Hepatic stellate cell (primary cell): ENCODE measurements at places on chromosomes 5 and 9.
A peak's percentile ranks its signal among the peaks of the same experiment; 100 is the strongest.

DNA sequence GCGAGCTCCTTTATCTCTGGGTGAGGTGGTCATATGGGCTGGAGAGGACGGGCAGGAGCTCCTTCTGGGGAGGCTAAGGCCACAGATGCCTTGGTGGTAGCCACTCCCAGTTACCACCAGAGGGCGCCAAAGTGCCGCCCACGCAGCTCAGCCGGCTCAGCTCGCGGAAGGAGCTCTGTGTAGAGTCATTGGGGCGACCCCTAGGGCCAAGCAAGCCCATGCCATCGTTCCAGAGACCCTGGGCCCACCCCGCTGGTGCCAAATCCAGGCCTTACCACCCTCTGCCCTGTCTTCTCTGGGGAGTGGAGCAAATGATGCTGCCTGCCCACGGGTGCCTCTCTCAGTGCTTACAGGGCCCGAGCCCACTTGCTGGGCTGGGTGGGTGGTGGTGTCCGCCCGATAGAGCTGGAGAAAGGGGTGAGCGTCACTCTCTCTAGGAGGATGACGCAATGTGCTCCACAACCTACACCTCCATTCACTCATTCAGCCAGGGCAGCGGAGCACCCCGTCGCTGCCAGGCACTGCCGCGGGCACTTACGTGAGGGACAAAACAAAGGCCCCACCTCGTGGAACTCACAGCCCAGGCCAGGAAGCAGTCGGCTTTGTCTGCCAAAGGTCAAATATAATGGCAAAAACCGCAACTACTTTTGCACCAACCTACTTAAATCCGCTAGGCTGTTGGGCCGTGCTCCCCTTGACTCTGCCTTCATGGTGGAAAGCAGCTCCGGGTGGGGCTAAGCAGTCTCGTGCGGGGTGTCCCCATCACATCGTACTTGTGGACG is 13.8 kb downstream of the TSPAN17 start:
- peak; percentile 93 for DNase-seq

GRCh38 chr9:122158202-122158601 is 1.4 kb downstream of the NDUFA8 start:
- DNase-seq: peak; percentile 33

- no peak for DNase-seq
Observed at GRCh38 chr5:121171834-121172233, 679.8 kb upstream of the FTMT start.

DNA sequence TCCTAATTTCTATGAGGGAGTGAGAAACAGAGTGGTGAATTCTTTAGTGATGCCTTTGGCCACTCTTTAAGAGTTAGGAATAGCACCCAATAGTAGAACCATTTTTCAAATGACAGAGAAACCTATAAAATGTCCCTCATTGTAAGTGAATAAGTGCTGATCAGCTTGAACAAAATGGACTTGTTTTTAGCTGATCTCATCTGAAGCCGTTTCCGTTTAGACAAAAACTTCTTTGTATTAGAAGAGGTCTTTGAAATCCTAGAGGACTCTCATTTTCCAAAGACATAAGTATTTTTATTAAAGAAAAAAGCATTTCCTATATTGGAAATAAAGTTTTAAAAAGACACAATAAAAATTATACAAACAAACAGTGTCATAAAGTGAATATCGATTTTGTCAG is 273.9 kb downstream of the ARHGEF28 start:
- no peak for DNase-seq

DNA sequence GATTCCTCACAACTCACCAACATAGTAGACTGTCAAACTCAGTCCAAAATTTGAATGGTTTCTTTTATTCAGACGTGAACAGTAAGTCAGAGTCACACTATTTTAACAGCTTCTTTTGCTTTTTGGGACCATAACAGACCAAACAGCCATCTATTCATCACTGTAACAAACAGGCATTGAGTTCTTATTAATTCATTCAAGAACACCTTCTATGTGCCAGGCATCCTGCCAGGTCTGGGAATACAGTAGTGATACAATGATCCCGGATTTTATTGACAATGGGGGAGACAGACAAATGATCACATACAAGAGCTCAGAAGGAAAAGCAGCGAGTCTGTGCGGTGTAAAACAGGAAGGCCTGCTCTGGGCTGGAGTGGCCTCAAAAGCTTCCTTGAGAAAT is 153.3 kb upstream of the ERCC6L2 start:
- DNase-seq: no peak

DNA sequence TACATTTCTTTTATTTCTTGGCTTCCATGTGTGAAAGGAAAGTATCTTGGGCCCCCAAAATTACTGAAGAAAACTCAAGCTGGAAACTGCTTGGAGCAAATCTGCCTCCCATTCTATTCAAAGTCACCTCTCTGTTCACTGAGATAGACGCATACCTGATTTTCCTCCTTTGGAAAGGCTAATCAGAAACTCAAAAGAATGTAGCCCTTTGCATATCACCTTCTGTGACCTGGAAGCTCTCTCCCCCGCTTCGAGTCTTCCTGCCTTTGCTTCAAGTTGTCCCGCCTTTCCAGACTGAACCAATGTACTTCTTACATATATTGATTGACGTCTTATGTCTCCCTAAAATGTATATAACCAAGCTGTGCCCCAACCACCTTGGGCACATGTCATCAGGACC is 5.0 kb upstream of the RXFP3 start:
- no peak for DNase-seq

GRCh38 chr9:135971892-135972291 is 10.7 kb upstream of the UBAC1 start:
- no peak for DNase-seq

DNA sequence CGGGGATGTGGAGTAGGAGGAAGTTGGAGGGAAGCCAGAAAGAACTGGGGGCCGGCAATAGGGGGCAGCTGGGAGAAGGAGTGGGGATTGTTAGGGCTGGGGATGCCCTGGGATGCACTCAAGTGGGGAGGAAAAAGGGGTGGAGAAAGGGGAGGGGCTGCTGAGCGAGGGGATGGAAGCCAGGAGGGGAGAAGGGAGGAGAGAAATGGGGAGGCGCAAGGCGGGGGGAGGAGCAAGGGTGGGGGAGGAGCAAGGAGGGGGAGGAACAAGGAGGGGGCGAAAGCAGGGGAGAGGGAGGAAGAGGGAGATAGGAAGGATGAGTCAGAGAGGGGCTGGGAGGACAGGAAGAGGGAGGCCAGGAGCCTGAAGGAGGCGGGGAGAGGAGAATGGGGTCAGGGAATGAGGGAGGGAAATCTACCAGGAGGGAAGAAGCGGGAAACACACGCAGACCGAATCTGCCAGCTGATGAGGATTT is 1.6 kb downstream of the IRX4 start:
- DNase-seq: no peak

DNA sequence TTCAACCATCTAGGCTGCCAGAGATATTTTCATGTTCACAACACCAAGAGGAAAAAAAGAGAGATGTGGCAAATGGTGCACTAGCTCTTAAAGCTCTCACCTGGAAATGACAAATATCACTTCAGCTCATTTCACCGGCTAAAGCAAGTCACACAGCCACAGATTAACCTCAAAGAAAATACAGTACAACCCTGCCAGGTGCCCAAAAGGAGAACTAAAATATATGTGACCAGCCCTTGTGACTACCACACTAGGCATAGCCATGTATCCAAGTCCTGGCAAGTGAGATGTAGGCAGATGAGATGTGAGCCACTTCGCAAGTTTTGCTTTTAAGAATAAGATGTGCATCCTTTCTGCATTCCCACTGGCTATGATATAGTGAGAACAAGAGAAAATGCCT is 41.4 kb downstream of the AGTPBP1 start:
- DNase-seq: no peak

GRCh38 chr9:138080979-138081378 is 203.4 kb downstream of the CACNA1B start:
- DNase-seq: no peak

GRCh38 chr9:85941622-85941940 is 635 bp downstream of the NAA35 start:
- DNase-seq: no peak

DNA sequence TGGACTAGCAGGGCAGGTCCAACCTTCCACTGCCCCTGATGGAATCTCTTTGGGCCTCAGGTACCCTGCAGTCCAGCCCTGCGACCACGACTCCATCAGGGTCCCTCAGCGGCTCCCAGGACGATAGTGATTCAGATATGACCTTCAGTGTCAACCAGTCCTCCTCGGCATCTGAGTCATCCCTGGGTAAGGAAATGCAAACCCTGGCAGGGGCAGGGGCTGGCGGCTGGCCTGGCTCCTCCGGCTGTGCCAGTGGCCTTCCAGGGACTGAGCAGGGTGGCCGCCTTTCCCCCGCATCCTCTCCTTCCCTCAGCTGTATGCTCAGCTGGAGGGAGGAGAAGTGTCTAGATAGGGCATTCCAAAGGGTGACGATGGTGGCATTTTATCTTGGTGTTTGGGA is 45.0 kb downstream of the NEURL1B start:
- peak; percentile 76 for DNase-seq

- DNase-seq: no peak
Observed at GRCh38 chr5:372556-372995, 51.1 kb downstream of the AHRR start.

DNA sequence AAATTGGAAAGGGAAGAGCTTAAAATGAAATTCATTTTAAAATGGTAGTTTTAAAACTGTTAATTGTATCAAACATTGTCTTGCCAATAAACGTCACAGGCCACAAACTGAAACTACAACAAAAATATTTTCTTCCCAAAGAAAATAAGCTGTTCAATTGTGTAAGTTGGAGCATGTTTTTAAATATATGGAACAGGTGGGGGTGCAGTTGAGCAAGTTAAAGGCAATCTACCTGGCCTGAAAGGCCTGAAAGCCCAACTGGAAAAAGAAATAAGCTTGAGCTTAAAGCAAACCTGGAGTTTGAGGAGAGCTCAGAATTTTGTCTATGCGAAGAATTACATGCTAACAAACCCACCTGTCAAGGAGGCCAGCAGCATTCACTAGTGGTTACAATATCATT is 439.5 kb downstream of the ACTL7B start:
- DNase-seq: no peak

GRCh38 chr9:12934545-12935272 is 159.9 kb downstream of the LURAP1L start:
- no peak for DNase-seq

DNA sequence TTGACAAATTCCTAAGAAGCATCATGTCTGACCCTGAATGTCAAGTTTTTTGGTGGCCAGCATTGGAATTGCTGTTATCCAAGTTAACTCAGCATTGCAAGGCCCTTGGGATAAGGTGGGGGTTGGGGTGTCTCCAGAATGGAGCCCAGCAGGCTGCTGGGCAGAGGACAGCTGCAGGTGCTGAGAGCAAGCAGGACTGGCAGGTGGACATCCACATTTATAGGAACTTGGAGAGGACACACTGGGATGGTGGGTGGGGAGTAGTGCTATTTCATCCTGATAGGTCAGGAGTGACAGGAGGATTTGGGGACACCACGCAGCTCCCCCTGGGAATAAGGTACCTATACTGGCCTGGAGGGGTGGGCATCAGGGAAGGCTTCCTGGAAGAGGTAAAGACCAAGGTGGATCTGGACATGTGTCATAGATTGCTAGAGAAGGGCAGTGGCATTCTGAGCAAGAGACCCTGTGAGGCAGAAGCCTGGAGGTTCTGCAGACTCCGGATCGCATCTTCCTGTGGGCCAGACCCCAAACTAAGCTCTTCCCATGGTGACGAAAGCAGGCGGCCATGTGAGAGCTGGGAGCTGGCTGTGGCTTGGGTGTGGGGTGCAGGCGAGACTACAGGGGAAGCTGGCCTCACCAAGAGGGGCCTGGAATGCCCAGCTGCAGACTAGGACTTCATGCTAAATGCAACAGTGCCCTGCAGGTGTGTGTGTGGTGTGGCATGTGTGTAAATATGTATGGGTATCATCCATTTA is 148.1 kb downstream of the RGS3 start:
- no peak for DNase-seq

GRCh38 chr9:137268538-137269201 is 8.9 kb upstream of the TOR4A start:
- DNase-seq: no peak

DNA sequence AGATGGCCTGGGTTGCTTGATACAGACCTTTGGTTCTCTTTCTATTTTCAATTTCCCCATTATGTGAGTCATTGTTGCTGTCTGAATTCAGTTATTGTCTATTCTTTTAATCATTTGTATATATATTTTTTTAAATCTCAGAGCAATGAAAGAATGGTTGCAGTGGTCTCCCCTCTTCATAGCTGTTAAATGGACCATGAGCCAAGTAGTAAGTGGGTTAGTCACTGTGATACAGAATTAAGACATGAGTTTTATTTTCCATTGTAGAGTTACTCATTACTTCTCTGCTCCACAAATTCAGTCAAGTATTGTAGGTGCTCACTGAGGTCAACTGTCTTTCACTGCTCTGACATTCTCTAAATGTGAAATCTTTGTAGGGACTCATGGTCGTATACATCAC is 174.6 kb upstream of the GRAMD2B start:
- no peak for DNase-seq

GRCh38 chr9:75591972-75592371 is 298.5 kb upstream of the PCSK5 start:
- DNase-seq: no peak

DNA sequence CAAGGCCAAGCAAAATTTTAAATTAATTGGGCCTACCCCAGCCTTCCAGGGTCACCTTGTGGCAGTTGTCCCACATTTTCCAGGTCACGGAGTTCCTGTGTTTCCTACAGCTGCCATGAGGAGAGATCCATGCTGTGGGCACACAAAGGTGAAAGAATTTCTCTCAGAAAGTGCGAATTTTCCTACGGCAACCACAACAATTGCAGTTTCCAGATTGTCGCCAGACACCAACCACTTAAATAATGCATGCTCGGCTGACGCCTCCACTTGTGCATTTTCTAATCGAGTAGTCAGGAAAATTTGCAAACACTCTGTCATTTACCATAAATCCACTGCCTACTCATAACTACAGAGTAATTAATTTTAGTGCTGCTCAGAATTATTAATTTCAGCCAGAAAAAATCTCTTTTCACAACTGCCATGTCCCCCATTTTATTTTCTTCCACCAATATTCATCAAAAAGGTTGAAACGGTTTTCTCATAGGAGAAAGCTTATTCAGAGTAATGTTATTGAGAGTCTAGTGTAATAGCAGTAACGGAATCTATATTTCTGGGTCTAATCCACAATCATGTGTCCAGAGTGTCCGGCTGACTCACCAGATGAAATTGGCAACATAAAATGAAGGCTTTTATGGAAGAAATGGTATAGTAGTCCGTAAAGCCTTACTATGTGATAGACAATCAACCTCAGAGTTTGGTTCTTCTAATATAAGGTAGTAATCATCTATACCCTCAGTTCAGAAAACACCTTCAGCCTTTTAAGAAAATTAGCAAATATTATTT is 389.8 kb downstream of the NR2F1-AS1 start:
- no peak for DNase-seq

GRCh38 chr9:86604741-86605140 is 250.5 kb upstream of the TUT7 start:
- no peak for DNase-seq

DNA sequence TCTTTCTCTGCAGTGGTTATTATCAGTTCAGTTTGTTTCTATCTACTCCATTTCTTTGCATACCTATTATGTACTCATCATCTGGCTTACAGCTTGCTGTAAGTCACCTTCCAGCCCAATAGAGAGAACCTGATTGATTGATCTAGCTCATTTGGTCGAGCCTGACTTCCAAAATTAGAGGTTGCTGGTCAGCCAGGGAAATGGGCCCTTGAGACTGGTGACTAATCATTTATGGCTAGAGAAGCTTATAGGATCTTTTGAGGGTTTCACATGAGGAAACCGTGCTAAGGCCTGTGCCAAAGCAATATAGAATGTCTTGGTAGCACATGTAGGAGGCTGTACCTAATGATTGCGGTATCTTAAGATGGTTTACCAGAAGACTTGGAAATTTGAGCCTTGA is 5.8 kb downstream of the SREK1 start:
- DNase-seq: no peak
